Posterior vena cava (tissue), 2 donors: ENCODE measurements at places on chromosomes 3 and 15. TPM values are rescaled to one million over a fixed set of nuclear protein-coding genes. Genes with fewer than 3 reads are reported as not detected.

NAA50 gene
- 90.1 TPM for total RNA-seq

PLSCR2 gene
- 0.43 TPM for total RNA-seq

SPTSSB gene
- total RNA-seq, result not detected

ITIH1 gene
- total RNA-seq, result 2.6 TPM

CD200R1 gene
- 2.2 TPM for total RNA-seq

CDHR4 gene
- 0.46 TPM for total RNA-seq

NXPE3 gene
- 21.1 TPM for total RNA-seq

CCR5 gene
- total RNA-seq, result 1.9 TPM
